ENCODE measurements at places on chromosomes 6 and 20. TPM values are rescaled to one million over a fixed set of nuclear protein-coding genes. Genes with fewer than 3 reads are reported as not detected.

The TUBB1 gene
- total RNA-seq, result not detected

The HBS1L gene
- total RNA-seq, result 141 TPM

The ENPP5 gene
- total RNA-seq, result 2.5 TPM

The ZNF337 gene
- 8.9 TPM for total RNA-seq

The BPIFA1 gene
- total RNA-seq, result not detected

The CABLES2 gene
- total RNA-seq, result 3.8 TPM

The BFSP1 gene
- total RNA-seq, result 4.2 TPM

The PHACTR1 gene
- 13.2 TPM for total RNA-seq

The HDGFL1 gene
- total RNA-seq, result not detected

The RNF182 gene
- total RNA-seq, result 8.7 TPM

The THBS2 gene
- 12.5 TPM for total RNA-seq

The MUC22 gene
- total RNA-seq, result not detected

The GRM1 gene
- not detected for total RNA-seq

The GSTA3 gene
- total RNA-seq, result not detected

The IL17F gene
- total RNA-seq, result not detected

The LY86 gene
- not detected for total RNA-seq

The CCM2L gene
- total RNA-seq, result 2.1 TPM

GRCh38 chr6:128981716-128982115 lies 98.8 kb downstream of the LAMA2 start:
- peak; percentile 4 for DNase-seq

DNA sequence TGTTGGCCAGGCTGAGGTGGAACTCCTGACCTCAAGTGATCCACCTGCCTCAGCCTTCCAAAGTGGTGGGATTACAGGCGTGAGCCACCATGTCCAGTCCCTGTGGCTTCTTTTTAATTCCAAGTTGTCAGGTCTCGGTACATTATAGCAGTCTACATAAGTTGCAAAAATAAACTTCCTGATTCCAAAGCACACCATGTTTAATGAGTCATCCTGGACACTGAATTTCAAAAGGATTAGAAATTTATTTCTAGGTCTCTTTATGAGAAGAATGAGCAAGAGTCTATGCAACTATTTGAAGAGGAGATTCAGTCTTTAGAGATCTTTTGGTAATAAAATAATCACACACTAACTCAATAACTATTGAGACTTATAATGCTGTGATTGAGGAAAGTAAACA lies 63.9 kb upstream of the MCHR2 start:
- DNase-seq, result no peak

- no peak for DNase-seq
Measured at GRCh38 chr6:130503146-130503545, 137.3 kb downstream of the TMEM200A start.

GRCh38 chr6:107624541-107624940 lies 134.6 kb downstream of the SOBP start:
- peak; percentile 43 for DNase-seq

GRCh38 chr6:71028236-71028876 lies 71.5 kb upstream of the B3GAT2 start:
- no peak for DNase-seq

DNA sequence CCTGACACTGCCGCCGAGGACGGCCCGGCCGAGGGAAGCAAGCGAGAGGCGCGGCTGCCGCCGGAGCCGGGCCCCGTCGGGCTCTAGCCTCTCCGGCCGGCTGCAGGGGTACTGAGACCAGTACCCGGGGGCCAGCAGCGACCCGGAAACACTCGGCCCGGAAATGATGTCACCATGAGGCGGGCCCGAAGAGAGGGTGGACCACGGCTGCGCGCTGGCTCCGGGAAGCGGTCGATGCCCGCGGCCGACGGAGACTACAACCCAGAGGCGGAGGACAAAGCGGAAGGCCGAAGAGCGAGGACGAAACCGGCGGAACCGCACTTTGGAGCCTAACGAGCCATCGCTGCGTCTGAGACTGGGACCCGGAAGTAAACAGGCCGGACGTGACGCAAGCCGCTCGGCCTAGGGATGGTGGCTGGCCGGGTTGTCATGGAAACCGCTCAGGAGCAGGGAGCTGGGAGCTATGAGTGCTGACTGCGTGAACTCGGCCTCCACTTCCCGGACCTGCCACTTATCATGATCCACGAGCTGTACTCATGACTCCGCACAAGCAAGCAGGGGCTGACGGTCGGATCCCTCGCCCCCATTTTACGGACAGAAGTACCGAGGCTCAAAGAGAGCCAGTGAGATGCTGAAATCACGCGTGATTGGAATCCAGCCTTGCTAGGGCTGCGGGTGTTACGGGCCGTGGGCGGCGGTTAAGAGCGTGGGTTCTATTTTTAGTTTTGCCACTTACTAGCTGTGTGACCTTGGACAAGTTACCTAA lies at the start of gene SPATA2:
SPATA2 (minus strand) TSS at position 150 of the 766 bp plus-strand sequence. CDS start 7,039 bp downstream, outside the sequence.
- peak; percentile 96 for DNase-seq

- DNase-seq, result no peak
Measured at GRCh38 chr6:105900125-105900937, 185.8 kb upstream of the PRDM1 start.

GRCh38 chr20:32462900-32463641 lies 104.9 kb downstream of the ASXL1 start:
- DNase-seq, result no peak

GRCh38 chr6:68638230-68638900 lies 3.3 kb downstream of the ADGRB3 start:
- no peak for DNase-seq

DNA sequence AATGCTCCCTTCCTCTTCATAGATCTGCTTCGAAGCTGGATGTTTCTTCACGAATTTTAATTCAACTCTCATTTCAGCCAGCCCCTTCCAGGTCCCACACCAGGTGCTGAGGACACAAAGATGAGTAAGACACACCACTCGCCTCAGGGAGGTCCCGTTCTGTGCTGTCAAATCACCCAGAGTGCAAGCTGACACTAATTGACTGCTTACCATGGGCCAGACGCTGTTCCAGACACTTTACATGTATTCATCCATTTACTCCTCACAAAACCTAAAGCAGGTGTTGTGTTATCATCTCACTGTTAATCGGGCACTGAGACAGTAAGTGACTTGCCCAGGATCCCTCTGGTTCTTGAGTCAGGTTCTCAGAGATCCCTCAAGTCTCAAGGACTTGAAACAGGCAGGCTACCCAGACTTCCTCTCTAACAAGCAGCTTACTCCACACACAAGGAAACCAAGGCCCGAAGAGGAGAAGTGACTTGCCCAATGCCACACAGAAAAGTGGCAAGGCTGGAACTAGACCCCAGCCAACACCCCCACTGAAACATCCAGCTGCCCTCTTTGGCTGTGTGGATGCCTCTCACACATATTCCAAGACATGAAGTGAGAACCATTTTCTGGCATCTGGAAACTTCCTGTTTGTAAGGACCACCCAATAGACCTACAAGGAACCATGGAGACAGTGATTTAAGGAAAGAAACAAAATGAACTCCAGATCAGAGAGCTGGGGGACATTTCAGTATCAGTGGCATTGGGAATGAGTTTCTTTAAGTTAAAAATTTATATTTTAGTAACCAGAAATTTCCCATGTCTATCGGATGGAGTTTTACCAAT lies 174.5 kb downstream of the CDC5L start:
- DNase-seq, result no peak

DNA sequence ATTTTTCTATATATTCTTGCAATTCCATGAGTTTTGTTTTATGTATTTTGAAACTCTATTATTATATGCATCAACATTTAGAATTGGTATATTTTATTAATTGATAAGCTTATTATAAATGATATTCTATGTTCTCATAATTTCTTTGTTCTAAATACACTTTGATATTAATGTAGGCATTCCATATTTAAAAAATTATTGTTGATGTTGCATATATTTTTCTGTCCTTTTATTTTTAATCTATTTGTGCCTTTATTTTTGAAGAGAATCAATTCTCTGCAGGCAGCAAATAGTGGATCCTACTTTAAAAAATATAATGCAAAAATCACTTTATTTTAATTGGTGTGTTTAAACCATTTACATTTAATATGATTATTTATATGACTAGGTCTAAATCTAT lies 29.6 kb downstream of the SIRPD start:
- DNase-seq, result no peak

GRCh38 chr6:111780393-111780792 lies 92.9 kb downstream of the FYN start:
- DNase-seq, result no peak

GRCh38 chr6:133890711-133891148 lies 1.8 kb downstream of the TCF21 start:
- DNase-seq, result no peak

DNA sequence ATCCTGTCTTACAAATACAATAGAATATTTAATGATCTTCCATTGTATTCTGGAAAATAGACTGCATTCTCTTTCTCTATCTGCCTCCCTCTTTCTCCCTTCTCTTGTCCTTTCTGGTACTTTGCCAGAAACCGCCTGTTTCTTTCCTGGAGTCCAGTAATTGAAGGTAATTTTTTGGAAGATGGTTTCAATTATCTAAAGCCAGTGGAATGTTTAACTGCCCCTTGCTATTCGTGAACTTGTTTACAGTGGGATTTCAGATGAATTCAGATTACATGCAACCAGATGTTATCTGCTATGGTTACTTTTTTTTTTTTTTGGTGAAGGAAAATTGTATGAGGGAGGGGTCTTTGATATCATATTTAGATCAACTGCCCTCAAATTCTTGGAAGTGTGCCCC lies 655.5 kb upstream of the FLRT3 start:
- no peak for DNase-seq

DNA sequence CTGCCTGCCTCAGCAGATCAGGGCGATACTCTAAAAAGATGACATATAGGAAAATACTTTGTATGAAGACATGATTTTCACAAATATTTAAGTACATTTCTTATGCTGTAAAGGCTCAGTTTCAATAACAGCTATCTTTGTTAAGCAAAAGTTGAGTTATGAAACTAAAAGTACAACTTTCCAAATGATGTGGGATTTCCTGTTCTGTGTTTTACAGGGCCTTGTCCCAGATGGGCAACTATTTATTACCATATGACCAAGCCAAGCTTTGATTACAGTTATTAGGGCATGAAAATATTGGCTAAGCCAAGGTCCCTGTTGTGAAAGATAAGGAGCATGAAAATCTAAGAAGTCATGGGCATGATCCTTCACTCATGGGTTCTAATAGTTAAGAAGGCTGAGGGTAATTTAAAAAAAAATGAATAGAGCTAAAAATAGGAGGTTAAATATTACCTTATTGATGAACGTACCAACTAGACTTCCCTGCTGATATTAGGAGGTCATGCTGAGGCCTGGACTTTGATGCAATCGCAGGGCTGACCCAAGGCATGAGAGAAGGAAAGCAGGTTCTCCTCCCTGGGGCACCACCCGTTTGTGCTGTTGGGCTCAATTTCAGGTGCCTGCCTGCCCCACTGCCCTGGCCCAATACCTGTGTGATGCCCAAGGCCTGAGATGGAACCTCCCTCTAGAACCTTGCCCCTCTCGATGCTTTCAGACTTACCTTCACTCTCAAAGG lies 294.4 kb upstream of the PRDM1 start:
- no peak for DNase-seq

DNA sequence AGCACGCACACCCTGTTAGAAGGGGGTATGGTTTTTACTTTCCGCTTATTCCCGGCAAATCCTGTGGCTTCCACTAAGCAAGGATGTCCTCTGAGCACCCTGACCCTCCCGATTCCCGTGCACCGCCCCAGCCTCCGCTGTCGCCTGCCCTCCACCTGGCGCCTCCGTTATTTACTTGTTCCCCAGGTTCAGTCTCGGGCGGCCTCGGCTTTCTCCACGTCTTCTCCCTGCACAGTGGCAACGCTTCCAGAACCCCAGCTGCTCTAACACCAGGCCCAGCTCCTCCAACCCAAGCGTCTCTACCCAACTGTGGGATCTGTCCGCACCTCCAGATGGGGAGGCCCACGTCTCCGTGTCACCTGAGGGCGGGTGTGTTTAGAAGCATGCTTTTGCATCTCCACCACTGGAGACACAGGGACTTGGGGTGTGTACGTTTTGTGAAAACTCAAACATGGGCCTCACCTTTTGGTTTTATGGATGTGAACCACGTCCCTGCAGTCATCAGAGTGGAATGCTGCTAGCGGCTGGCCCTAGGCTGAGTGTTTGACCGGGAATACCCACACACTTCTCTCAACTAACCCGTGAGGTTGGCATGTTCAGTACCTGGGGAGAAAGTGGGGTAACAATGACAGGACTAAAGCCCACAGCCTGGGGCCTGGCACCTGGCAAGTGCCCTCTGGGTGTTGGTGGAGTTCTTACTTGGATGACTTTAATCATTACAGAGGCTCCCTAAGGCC lies 79.9 kb downstream of the THBS2 start:
- peak; percentile 73 for DNase-seq

- DNase-seq, result no peak
Measured at GRCh38 chr20:38299963-38300362, 4.0 kb upstream of the BPI start.

- no peak for DNase-seq
Measured at GRCh38 chr6:148620579-148621298, 126.1 kb upstream of the UST start.

DNA sequence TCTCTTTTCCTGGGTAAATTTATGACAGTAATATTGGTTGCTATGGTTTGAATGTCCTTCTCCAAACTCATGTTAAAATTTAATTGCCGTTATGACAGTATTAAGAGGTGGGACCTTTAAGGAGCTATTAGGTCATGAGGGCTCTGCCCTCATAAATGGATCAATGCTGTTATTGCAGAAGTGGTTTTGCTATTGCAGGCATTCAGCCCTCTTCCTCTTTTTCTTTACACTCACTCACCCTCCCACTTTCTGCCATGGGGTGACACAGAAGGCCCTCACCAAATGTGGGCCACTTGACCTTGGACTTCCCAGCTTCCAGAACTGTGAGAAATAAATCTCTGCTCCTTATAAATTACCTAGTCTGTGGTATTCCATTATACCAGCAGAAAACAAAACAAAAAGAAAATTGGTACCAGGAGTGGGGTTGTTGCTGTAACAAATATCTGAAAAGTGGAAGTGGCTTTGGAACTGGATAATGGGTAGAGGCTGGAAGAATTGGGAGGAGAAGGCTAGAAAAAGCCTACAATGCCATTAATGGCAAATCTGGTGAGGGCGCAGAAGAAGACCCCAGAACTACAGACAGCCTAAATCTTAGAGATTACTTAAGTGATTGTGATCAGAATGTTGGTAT lies 24.8 kb upstream of the IGF2R start:
- no peak for DNase-seq

GRCh38 chr20:59645271-59645670 lies 40.9 kb downstream of the PHACTR3 start:
- no peak for DNase-seq

DNA sequence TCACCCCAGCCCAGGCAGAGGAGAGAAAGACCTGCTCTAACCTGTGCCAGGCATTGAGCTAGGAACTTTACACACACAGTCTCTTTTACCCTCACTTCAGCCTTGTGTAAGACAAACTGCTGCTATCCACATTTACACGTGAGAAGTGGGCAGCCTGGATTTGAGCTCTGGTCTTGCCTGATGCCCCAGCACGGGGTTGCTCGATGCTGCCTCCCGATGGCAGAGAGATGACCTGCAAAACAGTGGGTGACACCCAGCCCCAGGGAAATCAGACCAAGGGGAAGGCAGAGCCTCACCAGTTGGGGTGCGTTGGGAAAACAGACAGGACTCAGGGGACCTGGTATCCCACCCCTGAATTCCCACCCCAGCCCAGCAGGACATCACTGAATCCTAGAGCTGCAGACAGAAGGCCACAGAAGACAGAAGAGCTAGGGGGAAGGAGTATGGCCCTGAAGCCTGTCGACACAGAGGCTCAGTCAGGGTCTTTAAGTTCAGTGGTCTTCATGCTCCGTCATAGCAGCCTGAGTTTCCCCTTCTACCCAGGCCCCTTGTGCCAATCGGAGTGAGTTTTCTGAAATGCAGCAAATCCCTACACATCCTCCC lies 990 bp downstream of the BPI start:
- DNase-seq, result peak; percentile 53
